ENCODE measurements at places on chromosomes 4 and X.
A peak's percentile ranks its signal among the peaks of the same experiment; 100 is the strongest.

DNA sequence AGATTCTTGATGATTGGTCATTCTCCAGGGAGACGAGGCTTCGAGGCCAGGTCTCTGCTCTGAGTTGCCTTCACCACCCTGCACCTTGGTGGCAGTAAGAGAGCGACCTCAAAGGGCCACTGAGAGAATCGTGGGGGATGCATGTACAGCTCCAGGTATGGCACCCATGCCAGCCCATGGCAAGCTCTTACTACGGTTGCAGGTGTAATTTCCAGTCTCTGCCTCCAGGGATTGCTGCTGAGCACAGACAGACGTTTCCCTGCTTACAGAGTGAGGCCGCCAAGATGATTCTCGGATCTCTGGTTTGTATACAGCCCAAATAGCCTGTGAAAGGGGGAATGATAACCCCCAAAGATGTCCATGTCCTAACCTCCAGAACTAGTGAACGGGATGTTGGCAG, 16.3 kb upstream of the DRD5 start:
- no peak for DNase-seq

DNA sequence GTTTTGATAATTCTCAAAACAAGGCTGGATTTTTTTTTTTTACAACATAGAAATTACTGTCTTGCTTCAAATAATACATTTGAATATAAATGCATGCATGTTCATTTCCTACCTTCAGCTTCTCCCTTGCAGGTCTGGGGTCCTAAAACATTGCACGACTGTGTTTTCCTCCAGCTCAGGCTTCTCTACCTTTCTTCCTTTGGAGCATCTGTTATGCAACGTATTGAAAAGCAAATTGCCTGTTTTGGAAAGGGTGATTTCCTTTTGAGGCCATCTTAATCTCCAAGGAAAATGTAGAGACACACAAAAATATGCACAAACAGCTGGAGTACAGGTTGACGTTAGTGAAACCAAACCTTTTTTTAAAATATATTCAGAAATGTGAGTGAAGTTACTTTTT, 115.6 kb upstream of the TLL1 start:
- no peak for DNase-seq

DNA sequence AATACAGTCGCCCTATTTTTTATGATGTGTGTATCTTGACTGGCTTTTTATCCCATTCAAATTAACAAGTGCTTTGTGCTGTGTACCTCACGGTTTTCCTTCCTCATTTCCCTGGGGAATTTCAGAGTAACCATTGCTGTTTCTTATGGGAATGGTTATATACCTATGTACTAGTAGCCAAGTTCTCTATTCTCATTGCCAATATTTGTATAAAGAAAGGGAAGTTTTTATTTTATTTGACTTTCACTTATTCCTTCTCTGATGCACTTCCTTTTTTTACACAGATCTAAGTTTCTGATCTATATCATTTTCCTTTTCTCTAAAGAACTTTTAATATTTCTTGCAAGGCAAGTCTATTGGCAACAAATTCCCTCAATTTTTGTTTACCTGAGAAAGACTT, 181.3 kb downstream of the SOWAHB start:
- DNase-seq, result no peak

DNA sequence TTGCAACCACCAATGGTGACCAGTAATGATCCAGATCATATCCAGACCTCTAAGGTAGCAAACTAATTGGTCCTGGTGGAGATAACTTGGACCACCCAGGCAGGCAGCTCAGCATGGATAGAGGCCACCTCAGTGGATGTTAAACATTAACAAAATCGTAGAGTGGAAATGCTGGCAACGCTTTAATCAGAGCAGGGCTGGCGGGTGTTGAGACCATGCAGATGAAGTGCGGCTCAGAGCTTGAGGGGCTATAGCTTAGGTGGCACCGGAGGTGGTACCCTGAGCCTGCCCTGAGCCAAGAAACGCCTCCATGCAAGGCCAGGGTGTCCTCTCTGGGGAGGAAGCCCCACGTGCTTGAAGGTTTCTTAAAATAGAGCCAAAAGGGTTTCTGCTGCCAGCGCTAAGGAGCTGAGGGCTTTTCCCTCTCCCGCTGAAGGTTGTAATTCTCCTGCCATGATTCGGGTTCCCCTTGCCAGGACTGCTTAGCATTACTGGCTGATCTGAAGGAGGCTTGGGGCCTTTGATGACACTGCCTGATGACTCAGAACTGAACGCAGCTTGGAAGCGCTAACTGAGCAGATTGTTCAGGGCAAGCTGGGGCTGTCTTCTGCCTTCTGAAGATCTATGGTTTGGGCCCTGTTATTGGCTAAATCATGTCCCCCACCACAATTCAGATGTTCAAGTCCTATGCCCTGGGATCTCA, 177.8 kb upstream of the ATP6AP2 start:
- DNase-seq, result no peak

DNA sequence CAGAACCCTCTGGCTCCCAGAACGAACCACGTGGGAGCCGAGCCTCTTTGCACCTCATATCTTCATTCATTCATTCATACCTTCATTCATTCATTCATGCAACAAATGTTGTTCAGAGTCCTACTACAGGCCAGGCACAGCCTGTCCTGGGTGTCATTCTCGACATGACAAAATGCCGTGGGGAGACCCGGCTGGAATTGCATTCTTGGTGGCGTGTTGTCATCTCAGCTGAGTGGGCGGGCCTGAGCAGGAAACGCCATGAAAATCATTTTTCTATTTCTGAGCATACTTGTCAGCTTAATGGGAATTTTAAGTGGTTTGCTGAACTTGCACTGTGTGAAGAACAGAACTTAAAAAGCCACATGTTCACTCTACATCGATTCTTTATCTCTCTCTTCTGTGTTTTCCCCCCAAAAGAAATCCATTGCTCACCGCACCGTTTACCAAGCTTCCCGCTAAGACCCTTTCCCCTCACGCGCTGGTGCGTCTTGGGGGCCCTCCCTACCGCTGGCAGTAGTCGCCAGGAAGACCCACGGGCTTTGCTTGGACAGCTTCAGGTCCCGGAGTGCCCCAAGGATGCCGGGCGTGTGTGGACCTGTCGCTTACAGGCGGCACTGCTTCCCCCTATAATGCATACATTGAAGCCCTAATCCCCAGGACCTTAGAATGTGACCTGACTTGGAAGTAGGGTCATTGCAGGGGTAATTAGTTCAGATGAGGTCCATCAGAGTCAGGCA, 41.6 kb upstream of the HMX1 start:
- DNase-seq, result no peak

- DNase-seq, result peak; percentile 91
Observed at GRCh38 chr4:159248384-159249178, 145.7 kb downstream of the RAPGEF2 start.

DNA sequence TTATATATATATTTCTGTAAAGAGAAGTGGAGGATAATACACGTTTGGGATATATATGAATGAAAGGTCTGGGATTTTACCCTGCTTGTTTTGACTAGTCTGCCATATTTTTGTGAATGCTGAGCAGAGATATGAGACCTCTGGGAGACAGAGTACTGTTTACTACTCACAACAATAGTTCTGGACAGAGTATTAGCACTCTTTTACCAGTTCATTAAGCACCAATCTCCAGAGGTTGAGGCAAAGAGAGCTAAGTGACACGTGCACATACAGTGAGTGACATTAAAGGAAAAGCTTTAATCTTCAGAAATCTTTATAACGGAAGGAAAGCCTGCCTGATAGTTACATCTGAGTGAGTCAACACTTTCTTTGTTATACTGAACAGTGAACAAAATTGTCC, 1452.7 kb upstream of the TENM3 start:
- no peak for DNase-seq
